NCI-H2107 (cell line): ENCODE measurements at places on chromosomes 7 and 10.
A peak's percentile ranks its signal among the peaks of the same experiment; 100 is the strongest.

DNA sequence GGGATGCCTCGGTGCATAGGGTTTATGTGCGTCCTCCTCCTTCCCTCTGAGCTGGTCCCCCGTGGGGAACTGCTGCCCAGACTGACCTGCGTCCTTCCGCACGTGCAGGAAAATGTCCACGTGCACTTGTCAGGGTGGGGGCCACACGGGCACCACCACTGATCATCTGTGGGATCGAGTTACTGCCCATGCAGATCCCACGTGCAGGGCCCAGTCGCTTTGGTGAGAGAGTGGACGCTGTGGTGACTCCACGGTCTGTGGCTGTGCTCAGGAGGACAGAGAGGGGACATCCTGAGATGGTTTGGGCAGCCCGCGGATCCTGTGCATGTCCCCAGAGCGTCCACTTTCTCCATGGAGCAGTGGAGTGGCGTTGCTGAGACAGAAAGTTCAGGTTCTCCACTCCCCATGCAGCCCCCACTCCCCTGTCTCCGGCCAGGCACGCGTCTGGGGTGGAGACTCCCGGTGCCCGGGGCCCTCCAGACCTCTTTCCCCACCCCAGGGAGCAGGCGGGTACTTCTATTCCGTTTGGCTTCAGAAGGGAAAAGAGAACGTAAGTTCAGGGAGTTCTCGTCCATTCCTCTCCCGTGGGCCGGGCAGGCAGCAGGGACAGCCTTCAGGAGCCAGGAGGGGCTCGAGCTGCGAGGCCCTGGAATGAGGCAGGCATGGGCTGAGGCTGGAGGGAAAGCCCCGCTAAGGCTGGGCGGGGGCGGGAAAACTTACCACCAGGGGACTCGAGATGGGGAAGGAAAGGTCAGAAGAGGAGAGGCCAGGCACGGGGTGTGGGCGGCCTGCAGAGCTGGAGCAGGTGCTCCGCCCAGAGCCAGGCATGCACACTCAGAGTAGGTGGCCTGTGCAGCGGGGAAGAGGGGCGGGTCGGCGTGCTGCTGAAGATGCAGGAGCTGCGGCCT lies 59.9 kb downstream of the EGFR start:
- DNase-seq, result no peak

DNA sequence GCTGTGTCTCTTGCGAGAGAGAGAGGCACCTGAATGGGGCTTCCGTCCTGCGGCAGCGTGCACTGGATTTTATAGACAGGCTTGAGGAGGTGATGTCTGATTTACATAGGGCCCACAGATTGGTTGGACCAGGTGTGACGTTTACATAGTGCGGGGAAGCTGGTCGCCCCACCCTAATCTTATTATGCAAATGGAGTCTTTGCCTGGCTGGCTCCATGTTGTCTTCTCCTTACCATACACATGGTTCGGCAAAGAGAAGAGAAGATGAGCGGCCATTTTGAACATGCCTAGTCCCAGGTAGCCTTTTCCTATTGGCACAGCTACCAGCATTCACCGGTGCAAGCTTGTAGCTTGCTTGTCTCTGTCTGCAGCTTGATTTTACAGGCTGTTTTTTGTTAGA lies 238.5 kb upstream of the GALNT17 start:
- DNase-seq, result no peak

DNA sequence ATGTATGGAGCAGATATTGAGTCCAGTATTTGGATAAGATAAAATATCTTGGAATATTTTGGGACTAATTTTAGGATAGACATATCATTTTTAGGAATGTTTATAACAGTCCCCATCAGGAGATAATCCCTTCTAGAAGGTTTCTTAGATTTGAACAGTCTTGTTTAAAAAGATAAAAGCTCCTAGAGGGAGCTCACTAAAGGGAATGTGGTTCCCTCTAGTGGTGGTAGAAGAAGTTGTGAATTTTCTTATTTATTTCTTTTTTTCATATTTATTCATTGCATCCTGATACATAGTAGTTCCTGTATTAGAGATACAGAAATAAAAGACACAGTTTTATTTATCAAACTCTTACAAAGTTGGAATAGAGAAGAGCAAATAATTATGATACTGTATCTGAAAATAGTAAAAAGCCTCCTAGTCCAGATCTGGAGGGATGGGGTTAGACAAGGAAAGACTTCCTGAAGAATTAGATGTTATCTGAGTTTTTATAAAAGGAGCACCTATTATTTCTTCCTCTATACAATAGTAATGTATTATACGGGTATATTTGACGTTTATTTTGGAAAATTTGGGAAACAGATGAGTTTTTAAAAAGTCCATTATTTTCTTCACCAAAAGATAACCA lies 24.5 kb upstream of the KLF14 start:
- peak; percentile 11 for DNase-seq

GRCh38 chr7:129828989-129829736 lies 123.6 kb downstream of the UBE2H start:
- peak; percentile 68 for DNase-seq

- DNase-seq, result no peak
Measured at GRCh38 chr10:133280391-133281059, 3.9 kb upstream of the ADAM8 start.

- DNase-seq, result no peak
Measured at GRCh38 chr10:5508161-5508604, 8.8 kb upstream of the CALML5 start.
